ENCODE measurements at places on chromosomes 6 and 20.

DNA sequence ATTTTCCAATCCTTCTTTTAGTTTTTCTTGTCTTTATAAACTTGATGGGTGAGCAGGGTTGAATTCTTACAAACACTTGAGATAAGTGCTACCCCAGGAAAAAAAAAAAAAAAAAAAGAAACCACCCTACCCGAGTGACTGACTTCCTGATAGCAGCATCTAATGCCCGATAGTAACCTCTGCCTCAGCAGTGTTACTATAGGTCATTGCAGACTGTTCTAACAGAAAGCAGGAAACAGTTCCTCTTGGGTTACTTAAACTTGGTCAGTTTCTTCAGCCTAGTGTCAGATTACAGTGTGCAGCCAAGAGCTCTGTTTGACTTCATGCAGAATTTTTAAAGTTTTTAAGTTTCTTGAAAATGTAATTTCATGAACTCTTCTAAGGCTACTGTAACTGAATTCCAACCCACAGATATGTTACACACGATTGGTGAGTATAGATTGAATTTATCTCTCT is 2.1 kb downstream of the MYLIP start:
- DNase-seq, result no peak

GRCh38 chr6:124968401-124968800 is 6.2 kb downstream of the RNF217 start:
- DNase-seq, result no peak

DNA sequence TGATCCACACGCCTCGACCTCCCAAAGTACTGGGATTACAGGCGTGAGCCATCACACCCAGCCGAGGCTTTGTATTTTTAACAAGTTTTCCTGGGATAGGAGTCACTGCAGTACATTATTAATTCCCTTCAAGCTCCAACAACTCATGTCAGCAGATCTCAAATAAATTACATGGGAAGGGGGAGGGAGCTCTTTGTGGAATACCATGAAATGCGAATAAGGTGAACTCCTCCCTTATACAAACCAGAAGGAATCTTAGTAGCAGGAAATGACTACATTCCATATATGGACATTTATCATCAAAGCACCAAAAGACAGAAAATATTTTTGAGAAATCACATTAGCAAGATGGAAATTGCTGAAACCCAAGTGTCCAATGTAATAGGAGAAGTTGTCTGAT is 2.9 kb downstream of the GSS start:
- no peak for DNase-seq

GRCh38 chr20:47854687-47855212 is 69.5 kb upstream of the SULF2 start:
- DNase-seq, result no peak

GRCh38 chr6:136956590-136957544 is 34.8 kb downstream of the SLC35D3 start:
- DNase-seq, result peak; percentile 65

GRCh38 chr6:150301846-150302519 is 66.8 kb upstream of the IYD start:
- no peak for DNase-seq

- no peak for DNase-seq
These were observed 57.0 kb upstream of the CD93 start for GRCh38 chr20:23143098-23143497.

DNA sequence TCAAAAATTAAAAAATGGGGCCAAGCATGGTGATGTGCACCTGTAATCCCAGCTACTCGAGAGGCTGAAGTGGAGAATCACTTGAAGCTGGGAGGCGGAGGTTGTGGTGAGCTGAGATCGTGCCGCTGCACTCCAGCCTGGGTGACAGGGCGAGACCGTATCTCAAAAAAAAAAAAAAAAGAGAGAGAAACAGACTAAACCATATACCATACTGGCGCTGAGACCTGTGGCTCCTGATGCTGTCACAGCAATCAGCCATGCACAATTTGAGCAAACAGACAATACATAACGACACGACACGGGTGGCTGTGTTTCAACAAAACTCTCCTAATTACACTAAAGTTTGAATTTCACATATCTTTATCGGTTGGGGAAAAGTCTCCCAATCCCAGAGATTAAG is 14.9 kb upstream of the CBFA2T2 start:
- DNase-seq, result no peak

- no peak for DNase-seq
These were observed 153.7 kb downstream of the TMEM242 start for GRCh38 chr6:157169656-157170055.

DNA sequence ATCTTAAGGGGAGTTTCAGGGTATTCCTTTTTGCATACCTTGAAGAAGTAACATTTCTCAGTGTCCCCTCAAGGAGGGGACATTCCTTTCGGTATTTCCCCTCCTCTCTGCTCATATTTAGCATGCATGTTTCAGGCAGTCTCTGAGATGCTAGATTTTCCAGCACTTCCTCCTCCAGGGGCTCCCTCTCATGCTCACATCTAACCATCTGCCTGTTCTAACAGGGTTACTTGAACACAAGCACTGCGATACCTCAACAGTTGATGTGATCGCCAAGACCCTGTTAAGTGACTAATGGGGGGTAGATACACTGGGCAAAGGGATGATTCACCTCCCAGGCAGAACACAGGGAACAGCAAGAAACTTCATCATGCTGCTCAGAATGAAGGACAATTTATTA is 12.9 kb upstream of the MCM3 start:
- no peak for DNase-seq

- DNase-seq, result no peak
These were observed 117.6 kb upstream of the ADGRF1 start for GRCh38 chr6:47159763-47160162.

DNA sequence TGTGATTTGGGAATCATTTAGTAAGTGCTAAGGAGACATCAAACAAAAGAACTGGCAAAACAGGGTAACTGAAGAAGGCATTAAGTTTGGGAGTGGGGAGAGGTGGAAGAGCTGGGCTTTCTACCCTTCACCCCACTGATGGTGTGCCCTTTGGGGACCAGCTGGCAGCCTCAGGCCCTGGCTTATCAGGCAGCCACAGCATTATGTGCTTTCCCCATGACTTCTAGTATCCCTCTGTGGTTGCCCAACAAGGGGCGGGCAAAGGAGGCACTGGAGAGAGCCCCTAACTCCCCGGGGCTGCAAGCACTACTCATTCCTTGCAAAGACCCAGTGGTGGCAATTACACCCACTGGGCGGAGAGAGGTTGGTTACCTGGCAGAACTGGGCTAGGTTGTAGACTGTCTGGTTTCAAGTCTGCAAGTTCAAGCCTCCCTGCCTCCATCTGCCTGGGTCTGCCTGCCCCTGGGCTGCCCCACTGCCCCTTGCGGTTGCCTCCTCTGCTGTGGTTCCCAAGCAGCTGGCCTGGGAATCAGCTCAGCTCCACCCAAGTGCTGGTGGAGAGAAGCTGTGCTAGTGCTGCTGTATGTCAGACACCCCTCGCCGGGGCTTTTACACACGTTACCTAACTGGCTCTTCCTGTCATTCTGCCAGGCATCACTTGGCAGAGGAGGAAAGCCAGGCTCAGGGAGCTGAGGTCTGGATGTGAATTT is 29.9 kb downstream of the KCNK5 start:
- no peak for DNase-seq

DNA sequence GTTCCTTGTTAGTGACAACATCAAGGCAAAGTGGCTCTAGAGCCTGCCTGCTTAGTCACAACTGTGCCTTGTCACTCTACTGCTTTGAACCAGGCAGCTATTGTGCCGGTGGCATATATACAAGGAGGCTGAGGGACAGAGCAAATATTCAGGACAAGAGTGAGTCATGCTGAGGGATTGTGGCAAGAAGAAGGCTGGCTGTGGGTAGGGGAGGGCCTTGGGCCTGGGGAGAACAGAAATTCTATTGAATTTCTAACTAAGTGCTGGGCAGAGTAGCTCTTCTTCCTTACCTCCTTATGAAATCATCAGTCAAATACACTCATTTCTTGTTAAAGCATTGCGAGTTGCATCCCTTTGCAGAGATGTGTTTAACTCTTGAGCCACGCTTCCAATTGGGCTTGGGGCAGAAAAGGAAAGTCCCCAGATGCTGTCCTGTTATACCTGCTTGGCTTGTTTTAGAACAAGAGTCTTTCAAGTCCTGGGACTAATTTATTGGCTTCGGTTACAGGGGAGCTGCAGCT is 59.7 kb downstream of the PFDN4 start:
- DNase-seq, result no peak

GRCh38 chr6:3455569-3456394 is 1.1 kb downstream of the SLC22A23 start:
- DNase-seq, result no peak

- DNase-seq, result no peak
These were observed 132.0 kb upstream of the JAG1 start for GRCh38 chr20:10805764-10806163.

- DNase-seq, result no peak
These were observed 22.6 kb upstream of the ARHGAP18 start for GRCh38 chr6:129732542-129732941.

GRCh38 chr20:45976086-45976485 is 4.1 kb upstream of the ZNF335 start:
- DNase-seq, result no peak

DNA sequence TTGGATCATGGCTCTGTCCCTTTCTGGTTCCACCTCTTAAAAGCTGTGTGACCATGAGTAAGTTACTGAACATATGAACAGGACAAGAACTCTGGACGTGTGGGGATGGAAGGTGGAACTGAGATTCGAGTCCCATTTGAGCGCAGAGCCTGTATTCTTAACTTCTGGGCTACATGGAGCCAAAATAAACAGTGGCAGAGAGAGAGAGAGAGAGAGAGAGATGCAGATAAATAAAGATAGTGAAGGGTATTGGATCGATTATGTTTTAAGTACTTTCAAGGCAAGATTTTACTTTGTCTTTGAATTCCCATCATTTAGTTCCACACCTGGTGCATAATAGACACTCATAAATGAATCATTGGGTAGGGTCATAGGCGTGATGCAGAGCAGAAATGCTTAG is 39.7 kb downstream of the SLC35D3 start:
- no peak for DNase-seq

DNA sequence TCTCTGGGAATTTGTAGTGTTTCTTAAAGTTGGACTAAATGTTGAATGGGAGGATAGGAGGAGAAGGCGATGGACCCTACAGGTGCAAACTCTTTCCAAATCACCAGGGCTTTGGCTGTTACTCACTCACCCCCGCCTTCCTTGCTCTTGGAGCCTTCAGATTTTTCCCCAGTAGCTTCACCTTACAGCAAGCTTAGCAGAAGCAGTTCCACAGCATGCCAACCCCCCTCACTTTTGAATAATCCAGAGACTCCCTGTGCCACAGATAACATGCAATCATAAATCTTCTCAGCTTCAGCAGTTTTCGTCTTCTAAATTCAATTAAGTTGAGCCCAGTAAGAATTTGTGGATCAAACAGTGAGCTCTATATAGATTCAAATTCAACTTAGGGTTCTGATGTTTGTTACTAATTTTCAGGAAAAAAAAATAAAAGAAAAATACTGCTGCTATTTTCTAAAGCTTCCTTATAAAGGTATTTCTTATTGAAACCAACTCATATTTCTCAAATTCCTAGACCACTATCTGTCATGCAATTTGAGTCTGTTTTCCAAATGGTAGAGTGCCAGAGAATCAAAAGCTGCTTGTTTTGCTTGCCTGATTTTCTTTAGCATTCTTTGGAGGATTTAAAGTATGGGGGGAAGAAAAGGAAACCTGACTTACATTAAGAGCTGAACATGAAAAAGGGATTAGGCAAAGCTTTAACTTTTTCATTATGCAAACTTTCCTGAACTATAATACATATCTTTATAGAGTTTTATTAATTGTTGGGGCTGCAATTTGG is 166.4 kb downstream of the EYA4 start:
- no peak for DNase-seq

GRCh38 chr6:14596410-14596809 is 478.8 kb downstream of the CD83 start:
- no peak for DNase-seq

- no peak for DNase-seq
These were observed 76.7 kb upstream of the CARMIL1 start for GRCh38 chr6:25202504-25202903.

GRCh38 chr20:47111576-47111975 is 216.9 kb downstream of the EYA2 start:
- DNase-seq, result no peak

Measured in NCI-H1436 (cell line).